ENCODE measurements at places on chromosomes 6 and 20.

GRCh38 chr20:62953839-62954703 is 1.6 kb downstream of the SLC17A9 start:
- peak; percentile 77 for DNase-seq

- DNase-seq: no peak
Measured at GRCh38 chr6:116842459-116842858, 13.6 kb upstream of the GPRC6A start.

- no peak for DNase-seq
Measured at GRCh38 chr20:51512645-51513044, 29.9 kb downstream of the NFATC2 start.

- DNase-seq: no peak
Measured at GRCh38 chr6:101400326-101401135, 7.0 kb downstream of the GRIK2 start.

GRCh38 chr6:137878029-137878428 is 11.0 kb downstream of the TNFAIP3 start:
- DNase-seq: no peak

DNA sequence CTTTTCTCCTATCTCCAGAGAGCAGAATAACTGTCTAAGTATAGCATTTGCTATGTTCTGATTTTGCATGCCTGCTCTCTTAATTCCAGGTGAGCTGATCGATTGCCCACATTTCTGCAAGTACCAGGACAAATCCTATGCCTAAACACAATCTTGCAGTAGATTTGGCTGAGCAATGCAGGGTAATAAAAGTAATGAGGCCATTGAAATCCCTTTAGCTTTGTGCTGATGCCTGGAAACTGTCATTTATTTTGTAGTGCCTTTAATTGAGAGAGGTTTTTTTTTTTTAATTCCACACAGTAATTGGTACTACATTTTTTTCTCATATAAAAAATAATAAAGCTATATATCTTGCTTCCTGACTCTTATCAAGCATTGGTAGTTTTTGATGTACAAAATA is 252.3 kb downstream of the NKAIN2 start:
- DNase-seq: no peak

GRCh38 chr20:44600758-44601201 is 18.4 kb downstream of the PKIG start:
- peak; percentile 41 for DNase-seq

DNA sequence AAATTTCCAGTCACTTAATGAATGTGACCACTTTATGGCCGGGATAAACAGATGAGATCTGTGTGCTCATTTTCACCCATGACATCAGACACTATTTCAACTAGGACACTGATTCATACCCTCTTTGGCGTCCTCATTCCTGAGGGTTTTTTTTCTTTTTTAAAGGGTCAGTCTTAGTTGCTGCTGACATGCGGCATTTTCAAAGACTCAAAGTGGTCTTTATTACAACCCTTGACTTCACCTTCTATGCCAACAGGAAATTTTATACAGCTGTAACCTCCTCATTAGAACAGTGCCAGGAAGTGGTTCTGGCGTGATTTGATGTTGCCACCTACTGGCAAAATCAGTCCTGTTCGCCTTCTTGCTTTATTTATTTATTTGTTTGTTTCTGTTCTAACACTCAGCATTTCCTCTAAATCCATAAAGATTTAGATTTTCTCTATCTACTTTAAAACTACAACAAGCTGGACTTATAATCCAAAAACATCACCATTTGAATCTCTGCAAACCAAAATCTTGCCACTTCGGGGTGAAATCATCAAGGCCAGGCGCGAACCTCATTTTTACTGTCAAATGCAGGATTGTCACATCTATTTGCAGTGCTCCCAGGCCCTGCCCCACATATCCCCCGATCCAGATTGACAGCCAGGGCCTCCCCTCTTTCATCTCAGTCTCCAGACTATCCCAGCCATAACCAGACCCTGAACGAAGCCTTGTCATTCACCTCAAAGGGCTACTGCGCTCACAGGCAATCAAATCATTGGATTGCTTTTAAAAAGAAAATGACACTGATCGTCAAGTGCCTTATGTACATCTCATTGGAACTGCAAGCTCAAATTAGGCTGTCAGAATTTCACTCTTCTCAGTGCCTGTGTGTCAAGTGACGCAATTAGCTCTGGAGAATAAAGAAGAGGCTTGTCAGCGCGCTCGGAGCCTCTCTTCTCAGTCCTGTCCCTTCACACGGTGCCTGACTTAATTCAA is 77.5 kb downstream of the C6orf118 start:
- DNase-seq: peak; percentile 71

DNA sequence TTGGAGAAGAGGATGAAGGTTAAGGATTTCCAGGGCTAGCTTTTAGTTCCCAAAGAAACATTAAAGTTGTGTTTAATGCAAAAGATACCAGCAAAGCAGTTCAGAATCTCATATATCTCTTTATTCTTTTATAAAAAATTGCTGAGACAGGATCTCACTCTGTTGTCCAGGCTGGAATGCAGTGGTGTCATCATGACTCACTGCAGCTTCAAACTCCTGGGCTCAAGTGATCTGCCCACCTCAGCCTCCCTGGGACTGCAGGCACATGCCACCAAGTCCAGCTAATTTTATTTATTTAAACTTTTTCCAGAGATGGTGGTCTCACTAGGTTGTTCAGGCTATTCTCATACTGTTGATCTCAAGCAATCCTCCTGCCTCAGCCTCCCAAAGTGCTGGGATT is 41.1 kb upstream of the CAP2 start:
- no peak for DNase-seq
